MCF 10A (cell line): ENCODE measurements at places on chromosomes 2 and 18. TPM values are rescaled to one million over a fixed set of nuclear protein-coding genes. Genes with fewer than 3 reads are reported as not detected.

GRCh38 chr2:233443511-233444183 lies 89.4 kb downstream of the DGKD start:
- peak; percentile 85 for DNase-seq

DNA sequence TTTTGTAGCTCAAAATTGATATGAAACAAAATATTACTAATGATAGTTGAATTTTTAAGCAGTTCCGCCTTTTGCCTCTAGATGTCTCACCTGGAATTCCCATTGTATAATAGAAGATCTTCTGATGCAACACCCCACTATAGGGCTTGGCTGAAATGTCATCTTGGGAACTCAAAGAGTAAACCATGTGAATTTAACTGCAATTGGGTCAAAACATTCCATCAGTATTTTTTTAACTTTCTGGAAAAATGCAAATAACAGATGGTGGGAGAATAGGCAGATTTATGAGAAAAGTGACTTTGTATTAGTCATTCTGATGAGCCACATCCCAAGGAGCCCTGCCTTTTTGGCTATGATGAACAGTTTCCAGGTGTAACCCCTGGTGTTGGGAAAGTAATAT lies 489.9 kb downstream of the NYAP2 start:
- peak; percentile 70 for DNase-seq

DNA sequence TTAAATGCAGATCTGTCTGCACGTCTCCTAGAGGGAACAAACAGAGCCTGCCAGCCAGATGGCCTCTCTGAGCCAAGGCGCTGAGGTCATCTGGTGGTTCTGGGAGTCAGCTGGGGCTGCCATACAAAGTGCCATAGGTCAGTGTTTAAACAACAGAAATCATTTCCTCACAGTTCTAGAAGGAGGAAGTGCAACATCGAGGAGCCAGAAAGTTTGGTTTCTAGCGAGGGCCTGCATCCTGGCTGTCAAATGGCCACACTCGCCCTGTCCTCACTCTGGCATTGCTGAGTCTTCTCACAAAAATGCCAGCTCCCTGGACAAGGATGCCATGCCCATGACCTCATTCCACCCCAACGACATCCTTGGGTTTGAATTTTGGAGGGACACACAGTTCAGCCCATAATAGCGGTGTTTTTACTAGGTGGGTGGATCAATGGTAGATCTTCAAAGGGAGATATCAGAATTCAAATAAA lies 59.6 kb downstream of the MYT1L start:
- DNase-seq = peak; percentile 12

GRCh38 chr2:181393472-181393871 lies 63.7 kb upstream of the ITGA4 start:
- peak; percentile 41 for DNase-seq

DNA sequence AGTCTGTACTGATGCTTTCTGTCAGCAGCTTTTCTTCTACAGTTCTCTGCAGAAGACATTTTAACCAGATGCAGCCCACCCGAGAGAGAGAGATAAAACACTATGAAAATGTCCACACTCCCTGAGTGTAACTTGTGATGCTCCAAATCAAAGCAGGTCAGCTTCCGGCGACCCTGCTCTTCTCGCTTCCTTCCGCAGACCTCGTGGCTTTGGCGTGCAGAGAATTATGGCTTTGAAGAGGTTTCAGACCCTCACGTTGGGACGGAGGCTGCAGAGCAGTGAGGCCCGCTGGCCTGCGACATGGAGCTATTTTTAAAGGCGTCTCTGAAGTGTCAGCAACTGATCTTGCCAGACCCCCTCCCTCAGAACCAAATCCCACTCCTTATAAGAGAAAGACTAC lies 41.8 kb downstream of the TMEM163 start:
- no peak for DNase-seq

- DNase-seq = peak; percentile 18
Observed at GRCh38 chr2:218319813-218320365, 27.6 kb upstream of the TMBIM1 start.

- peak; percentile 63 for DNase-seq
Observed at GRCh38 chr2:169462896-169463695, 16.2 kb upstream of the BBS5 start.

- no peak for DNase-seq
Observed at GRCh38 chr18:79466591-79466990, 70.9 kb downstream of the NFATC1 start.

DNA sequence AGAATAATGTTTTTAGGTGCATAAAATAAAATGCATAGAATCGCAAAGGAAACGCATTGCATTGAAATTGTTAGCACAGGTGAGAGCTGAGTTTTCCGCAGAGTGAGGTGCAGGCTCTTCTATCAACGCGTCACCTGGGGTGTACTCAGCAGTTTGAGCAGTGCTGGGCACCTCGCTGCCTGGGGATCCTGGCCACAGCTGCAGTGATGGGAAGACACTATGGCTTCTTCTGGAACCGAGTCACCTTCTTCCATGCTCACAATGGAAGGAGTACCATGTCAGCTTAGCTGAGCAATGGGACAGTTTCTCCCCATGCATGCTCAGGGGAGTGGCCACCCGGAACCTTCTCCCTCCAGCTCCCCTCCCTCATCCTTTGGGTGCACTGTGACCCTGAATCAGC lies 95.4 kb upstream of the OTOS start:
- DNase-seq = no peak

DNA sequence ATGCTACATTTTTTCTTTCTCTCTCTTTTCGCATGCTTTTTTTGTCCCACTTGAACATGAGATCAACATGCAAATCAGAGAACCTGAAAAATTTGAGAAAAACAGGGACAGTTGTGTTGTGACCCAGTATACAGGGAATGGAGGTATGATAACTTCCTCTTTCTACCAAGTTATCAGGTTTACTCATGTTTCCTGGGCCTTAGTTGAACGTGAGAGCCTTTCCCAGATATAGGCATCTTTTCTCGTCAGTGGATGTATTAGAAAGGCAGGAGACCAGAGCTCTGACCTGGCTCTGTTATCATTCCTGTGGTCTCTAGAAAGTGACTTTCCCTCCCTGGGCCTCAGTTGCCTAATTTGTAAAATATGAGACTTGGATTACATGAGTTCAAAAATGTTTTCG lies 30.1 kb upstream of the FAM117B start:
- no peak for DNase-seq

GRCh38 chr18:78918707-78919106 lies 60.9 kb upstream of the SALL3 start:
- DNase-seq = no peak

DNA sequence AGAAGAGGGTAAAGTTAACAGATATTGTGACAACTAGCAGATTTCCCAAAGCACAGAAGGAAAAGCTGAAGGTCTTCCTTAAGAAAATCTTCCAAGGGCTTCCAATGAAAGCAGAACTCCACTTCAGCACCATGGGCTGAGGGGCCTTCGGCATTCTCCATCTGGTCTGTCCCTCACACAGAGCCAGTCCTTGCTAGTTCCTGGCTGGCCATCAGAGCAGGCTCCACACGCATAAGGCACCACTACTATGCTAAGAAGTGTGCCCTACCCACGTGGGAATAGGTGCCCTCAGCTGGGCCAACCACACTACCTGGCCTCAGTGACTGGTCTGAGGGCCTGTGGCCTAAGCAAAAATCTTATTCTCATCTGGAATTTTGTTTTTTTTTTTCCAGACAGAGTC lies 73.5 kb downstream of the METTL4 start:
- DNase-seq = no peak

DNA sequence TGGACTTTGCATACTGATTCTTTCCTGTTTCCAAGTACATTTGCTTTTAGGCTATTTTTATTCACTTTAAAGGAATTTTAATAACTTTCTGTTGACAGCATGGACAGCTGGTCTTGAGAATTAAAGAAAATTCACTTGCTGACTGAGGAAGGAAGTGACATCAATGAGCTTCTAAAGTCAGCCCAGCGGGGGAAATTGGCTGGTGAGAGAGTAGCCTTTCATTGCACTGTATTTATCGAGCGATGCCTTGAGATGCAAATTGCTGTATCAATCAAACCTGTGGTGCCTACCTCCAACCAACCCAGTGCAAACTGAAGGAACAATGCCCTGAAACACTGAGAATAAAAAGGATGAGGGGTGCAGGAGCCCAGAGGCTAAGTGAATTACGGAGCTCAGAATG lies 91.4 kb upstream of the AQP4 start:
- no peak for DNase-seq

- no peak for DNase-seq
Observed at GRCh38 chr2:54332386-54332785, 76.4 kb upstream of the TSPYL6 start.

DNA sequence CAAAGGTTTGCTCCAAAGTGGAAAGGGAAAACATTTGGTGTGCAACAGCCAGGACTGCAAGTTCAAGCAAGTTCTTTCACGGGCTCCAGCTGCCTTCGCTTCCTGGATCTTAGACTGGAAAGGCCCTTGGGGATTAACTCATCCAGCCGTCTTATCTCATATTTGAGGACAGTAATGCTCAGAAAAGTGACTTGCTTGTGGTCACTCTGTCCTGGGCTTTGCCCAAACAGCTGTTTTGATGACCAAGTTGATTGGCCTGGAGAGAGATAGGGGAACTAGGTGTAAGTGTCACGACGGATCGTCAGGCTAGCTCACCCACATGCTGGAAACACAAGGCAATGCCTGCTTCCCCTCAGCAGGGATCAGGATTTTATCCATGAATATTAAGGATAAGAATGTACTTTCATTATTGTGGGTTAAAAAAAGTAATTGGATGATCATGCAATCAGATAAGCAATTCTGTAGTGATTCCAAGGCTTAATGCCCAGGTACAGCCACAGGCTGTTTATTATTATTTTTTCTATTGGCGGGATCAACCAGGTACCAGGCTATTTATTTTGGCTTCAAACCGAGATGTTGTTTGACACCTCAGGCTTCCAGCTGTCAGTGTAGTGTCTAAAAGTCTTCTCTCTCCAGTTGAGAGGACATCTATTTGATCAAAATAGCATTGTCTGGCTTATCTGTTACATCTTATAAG lies 162.5 kb upstream of the EPAS1 start:
- peak; percentile 69 for DNase-seq

- DNase-seq = no peak
Observed at GRCh38 chr2:113973810-113974209, 83.9 kb downstream of the ACTR3 start.

DNA sequence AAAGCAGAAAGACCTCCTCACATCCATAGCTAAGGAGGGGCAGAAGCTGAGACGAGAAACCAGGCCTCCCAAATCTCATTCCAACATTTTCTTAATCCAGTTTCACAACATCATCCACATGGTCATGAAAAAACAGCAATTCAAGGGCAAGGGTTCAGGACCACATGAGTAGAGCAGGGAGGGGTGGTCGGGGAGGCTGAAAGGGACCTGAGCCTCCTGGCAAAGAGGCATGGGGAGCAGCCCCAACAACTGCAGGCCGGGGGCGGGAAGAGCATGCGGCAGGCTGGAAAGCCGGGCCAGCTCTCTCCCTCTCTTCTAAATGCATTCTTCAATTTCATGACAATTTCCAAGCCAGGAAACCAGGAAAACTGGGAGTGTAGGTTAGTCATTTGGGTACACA lies 76.7 kb downstream of the DNMT3A start:
- DNase-seq = no peak

The DHRS9 gene
- total RNA-seq = 0.21 TPM in 1 of 2 replicates, not detected in the other

The RBKS gene
- 9.2 and 9.9 TPM in 2 replicates for total RNA-seq

The C2orf15 gene
- total RNA-seq = 0.74 and 0.93 TPM in 2 replicates

The INPP1 gene
- 24.8 and 29.2 TPM in 2 replicates for total RNA-seq

The ABCB11 gene
- total RNA-seq = 0.05 TPM in 1 of 2 replicates, not detected in the other

The CHST9 gene
- not detected in 2 replicates for total RNA-seq
